ENCODE measurements at places on chromosomes 5 and 9.

DNA sequence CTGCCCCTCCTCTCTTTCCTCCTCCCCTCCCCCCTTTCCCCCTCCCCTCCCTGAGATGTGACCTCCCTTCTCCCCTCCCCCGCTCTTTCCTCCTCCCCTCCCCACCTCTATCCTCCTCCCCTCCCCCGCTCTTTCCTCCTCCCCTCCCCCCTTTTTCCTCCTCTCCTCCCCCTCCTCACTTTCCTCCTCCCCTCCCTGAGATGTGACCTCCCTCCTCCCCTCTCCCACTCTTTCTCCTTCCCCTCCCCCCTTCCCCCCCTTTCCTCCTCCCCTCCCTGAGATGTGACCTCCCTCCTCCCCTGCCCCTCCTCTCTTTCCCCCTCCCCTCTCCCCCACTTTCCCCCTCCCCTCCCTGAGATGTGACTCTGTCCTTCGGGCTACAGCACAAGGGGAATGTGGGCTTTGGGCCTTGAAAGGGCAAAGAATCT, 169.8 kb downstream of the COL23A1 start:
- H3K27me3 ChIP-seq: no peaks in the 10 kb centered on the region
- H3K4me3 ChIP-seq: no peak overlapping the region
- H3K27ac ChIP-seq: no peak overlapping the region
- H3K36me3 ChIP-seq: no peaks in the 10 kb centered on the region
- DNase-seq: no peak
- H3K4me1 ChIP-seq: no peaks in the 10 kb centered on the region

DNA sequence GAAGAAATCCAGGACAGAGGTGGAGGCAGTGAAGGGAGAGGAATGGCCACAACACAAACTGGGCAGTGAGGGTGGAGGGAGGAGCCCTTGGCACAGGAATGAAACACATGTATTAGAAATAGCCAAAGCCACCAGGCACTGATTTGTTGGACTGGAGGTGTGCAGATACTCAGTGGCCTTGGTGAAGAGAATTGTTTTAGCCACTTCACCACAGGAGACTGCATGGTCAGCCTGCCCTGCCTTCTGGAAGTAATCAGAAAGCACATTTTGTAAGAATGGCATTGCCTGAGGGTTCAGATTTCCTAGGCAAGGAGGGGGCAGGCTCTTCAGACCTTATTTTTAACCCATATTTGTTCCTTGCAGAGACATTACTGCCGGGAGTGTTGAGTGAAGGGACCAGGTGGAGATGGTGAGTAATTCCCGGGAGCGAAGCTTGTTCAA, 2.2 kb downstream of the SGCD start:
- no peaks in the 10 kb centered on the region for H3K36me3 ChIP-seq
- H3K27ac ChIP-seq: no peak overlapping the region
- DNase-seq: no peak
- no peak overlapping the region for H3K4me3 ChIP-seq
- no peaks in the 10 kb centered on the region for H3K4me1 ChIP-seq
- no peaks in the 10 kb centered on the region for H3K27me3 ChIP-seq

- H3K27ac ChIP-seq: peak overlapping the region; percentile 45
- H3K36me3 ChIP-seq: peaks cover 7% of the 10 kb centered on the region
- H3K27me3 ChIP-seq: no peaks in the 10 kb centered on the region
- H3K4me3 ChIP-seq: no peak overlapping the region
- no peak for DNase-seq
Observed at GRCh38 chr5:16508730-16509531, 43.3 kb upstream of the ZNF622 start.

DNA sequence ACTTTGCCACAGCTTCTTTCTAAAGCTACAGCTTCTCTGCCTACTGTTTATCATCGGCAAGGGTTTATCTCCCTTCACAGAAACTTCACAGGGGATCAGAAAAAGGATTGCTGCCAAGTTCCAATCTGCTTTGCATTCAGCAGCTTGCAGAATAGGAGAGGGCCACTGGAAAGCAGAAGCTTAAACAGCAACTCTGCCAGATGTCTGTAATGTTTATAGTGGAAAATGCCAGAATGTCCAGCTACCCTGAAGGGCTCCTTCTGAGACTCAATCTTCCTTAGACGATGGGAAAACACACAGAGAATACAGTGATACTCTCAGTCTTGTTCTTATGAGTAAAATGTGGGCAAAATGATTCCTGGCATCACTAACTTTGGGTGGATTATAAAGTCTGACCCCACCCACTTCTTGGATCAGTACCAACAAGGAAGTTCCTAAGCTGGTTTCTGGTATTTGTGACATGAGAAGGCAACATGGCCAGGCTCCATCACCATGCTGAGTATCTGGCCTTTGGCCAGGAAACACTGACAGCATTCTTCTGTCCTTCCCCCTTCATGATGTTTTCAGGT, 19.0 kb downstream of the STOM start:
- no peak overlapping the region for H3K4me3 ChIP-seq
- peaks cover 52% of the 10 kb centered on the region for H3K4me1 ChIP-seq
- peak; percentile 67 for DNase-seq
- no peaks in the 10 kb centered on the region for H3K27me3 ChIP-seq

- H3K27me3 ChIP-seq: no peaks in the 10 kb centered on the region
- no peak overlapping the region for H3K4me3 ChIP-seq
- no peak overlapping the region for H3K27ac ChIP-seq
Observed at GRCh38 chr9:131886826-131887225, 146.9 kb upstream of the RAPGEF1 start.

GRCh38 chr5:23648656-23649055, 141.2 kb downstream of the PRDM9 start:
- DNase-seq: no peak
- no peaks in the 10 kb centered on the region for H3K36me3 ChIP-seq
- H3K27me3 ChIP-seq: no peaks in the 10 kb centered on the region
- H3K27ac ChIP-seq: no peak overlapping the region
- H3K4me1 ChIP-seq: no peaks in the 10 kb centered on the region

- H3K27ac ChIP-seq: no peak overlapping the region
- H3K4me3 ChIP-seq: no peak overlapping the region
- H3K27me3 ChIP-seq: no peaks in the 10 kb centered on the region
- H3K4me1 ChIP-seq: no peaks in the 10 kb centered on the region
- no peaks in the 10 kb centered on the region for H3K36me3 ChIP-seq
Observed at GRCh38 chr5:108730617-108731340, 16.9 kb upstream of the FER start.

DNA sequence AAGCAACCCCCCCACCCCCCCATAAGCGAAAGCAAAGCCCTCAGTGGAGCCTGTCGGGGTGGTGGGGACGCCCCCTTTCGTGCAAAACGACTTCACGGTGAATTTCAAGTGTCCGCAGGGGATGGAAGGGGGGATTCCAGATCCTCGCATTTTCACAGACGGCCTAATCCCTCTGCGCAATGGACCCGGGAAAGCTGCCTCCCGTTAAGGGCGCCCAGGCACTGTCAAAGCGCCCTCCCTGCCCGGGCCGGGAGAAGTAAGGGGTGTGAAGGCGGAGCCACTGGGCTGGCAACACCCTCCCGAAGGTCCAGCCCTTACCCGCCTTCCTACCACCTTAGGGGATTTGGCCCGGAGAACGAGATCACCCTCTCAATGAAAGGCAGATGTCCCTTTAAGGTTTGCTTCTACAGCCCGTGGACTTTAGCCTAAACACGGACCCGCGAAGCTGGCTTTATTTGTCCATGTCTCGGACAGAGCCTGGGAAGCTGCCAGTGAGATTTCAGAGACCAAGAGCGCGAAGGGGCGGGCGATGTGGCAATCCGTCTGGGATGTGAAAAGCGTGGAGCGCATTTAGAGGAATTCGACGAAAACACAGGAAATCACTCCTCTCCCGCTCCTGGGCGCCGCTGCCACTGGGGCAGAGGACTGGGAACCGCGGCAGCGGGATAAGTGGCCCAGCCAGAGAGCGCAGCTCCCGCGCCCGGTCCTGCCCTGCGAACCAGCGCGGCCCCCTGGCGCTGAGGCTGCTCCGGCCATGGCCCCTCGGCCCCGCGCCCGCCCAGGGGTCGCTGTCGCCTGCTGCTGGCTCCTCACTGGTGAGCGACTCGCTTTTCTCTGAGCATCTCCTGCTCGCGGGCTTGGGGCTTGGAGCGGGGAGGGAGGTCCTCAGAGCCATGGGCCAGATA, at the start of the genes ITGA1 and PELO:
TSS of gene ITGA1 (plus strand) at position 317 of the 905 bp plus-strand sequence. CDS start at position 755, 438 bp downstream.
TSS of gene PELO (plus strand) at position 317 of the 905 bp plus-strand sequence. CDS start 12,479 bp downstream, outside the sequence.
- peak within 1 kb of the TSS; percentile 84 for H3K4me3 ChIP-seq
- no peaks in the 10 kb centered on the region for H3K27me3 ChIP-seq
- DNase-seq: peak; percentile 39
- peaks cover 11% of the 10 kb centered on the region for H3K4me1 ChIP-seq
- H3K36me3 ChIP-seq: no peaks in the 10 kb centered on the region
- H3K27ac ChIP-seq: peak within 1 kb of the TSS; percentile 85

- H3K36me3 ChIP-seq: no peaks in the 10 kb centered on the region
- H3K4me1 ChIP-seq: no peaks in the 10 kb centered on the region
- no peak overlapping the region for H3K4me3 ChIP-seq
- H3K27me3 ChIP-seq: no peaks in the 10 kb centered on the region
- H3K27ac ChIP-seq: no peak overlapping the region
Observed at GRCh38 chr5:108149369-108149768, 232.5 kb downstream of the FBXL17 start.

DNA sequence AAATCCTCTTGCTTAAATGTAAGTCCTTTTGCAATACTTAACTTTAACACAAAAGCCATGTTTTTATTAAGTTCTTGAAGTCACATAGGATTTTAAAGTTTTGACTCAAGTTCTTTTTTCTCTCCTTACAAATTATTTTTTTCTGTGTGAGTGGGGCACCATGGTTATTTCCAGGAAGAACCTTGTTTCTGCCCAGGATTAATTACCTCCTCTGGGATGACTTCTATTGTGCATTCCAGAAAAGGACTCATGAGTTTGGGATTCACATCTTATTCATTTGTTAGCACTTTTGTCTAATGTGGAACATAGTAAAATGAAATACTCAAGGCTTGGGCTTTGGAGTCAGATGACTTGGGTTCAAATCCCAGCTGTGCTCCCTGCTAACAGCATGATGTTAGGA, 421.4 kb upstream of the WWC1 start:
- H3K36me3 ChIP-seq: no peaks in the 10 kb centered on the region
- no peak for DNase-seq
- H3K27me3 ChIP-seq: no peaks in the 10 kb centered on the region
- no peak overlapping the region for H3K27ac ChIP-seq

DNA sequence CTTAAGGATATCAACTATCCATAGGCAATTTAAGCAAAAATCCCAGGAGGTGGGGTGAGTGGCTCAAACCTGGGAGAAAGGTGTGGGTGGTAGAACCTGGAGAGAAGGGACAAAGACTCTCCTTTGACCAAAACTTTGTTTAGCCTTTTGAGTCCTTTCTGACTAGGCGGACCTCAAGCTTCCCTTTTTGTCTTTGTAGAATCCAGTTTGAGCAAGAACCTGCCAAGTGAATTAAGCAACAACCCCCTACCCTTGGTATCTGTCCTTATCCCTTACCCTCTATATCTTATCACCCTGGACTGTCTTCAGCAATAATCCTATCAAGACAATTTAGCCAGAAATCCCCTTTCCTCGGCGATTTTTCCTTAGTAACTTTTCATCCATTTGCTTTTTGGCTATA, 53.5 kb upstream of the SLC28A3 start:
- H3K4me1 ChIP-seq: no peaks in the 10 kb centered on the region
- no peak for DNase-seq
- H3K27ac ChIP-seq: no peak overlapping the region
- H3K27me3 ChIP-seq: no peaks in the 10 kb centered on the region
- no peaks in the 10 kb centered on the region for H3K36me3 ChIP-seq

- H3K4me1 ChIP-seq: no peaks in the 10 kb centered on the region
- no peak overlapping the region for H3K4me3 ChIP-seq
- no peak for DNase-seq
- H3K36me3 ChIP-seq: no peaks in the 10 kb centered on the region
- H3K27me3 ChIP-seq: no peaks in the 10 kb centered on the region
Observed at GRCh38 chr5:25262221-25262620, 617.4 kb upstream of the CDH10 start.

GRCh38 chr9:35683323-35683722, 6.4 kb downstream of the TPM2 start:
- H3K4me3 ChIP-seq: no peak overlapping the region
- no peaks in the 10 kb centered on the region for H3K27me3 ChIP-seq
- no peaks in the 10 kb centered on the region for H3K36me3 ChIP-seq
- H3K4me1 ChIP-seq: no peaks in the 10 kb centered on the region
- H3K27ac ChIP-seq: peak overlapping the region; percentile 5
- DNase-seq: no peak
